A673 (cell line): ENCODE measurements at places on chromosomes 12 and 14. TPM values are rescaled to one million over a fixed set of nuclear protein-coding genes. Genes with fewer than 3 reads are reported as not detected.

The ESPL1 gene
- total RNA-seq = 99.1 and 105 TPM in 2 replicates

The SERPINA10 gene
- not detected in 2 replicates for total RNA-seq

DNA sequence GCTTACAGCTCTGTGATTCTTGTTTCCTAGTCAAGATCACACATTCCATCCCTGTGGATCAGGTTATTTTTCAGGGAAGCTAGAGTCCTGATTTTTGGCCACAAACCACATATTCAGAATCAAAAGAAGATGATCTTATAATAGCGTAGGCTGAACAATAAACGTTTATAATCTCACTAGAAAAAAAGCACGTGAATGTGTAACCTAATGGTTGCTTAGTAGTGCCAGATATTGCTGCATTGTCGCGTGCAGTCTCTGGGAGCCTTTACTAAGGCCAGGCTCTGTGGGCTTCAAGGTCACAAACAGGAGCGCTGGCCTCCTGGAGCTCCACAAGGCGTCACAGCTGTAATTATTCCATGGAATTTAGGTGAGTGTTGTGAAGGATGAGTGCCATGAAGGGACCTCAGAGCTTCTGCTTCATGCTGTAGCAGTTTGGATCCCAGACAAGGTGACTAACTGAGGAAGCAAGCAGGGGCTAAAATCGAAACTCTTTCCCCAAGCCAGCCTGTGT lies 17.4 kb downstream of the CDKN1B start:
- no peak for DNase-seq

DNA sequence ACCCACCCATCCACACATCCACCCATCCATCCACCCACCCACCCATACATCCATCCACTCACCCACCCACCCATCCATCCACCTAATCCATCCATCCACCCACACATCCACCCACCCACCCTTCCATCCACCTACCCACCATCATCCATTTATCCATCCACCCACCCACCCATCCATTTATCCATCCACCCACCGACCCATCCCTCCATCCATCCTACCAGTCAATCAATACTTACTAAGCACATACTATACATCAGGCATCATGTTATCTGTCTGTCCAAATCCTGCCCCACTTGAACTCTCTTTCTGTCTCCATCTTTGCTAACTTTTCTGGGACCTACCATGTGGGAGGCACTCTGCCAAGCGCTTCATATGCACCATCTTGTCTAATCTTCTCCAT lies 15.4 kb downstream of the GALNT9 start:
- DNase-seq = no peak

The MAX gene
- 75.1 and 81.2 TPM in 2 replicates for total RNA-seq

GRCh38 chr12:27123642-27124041 lies 41.3 kb upstream of the C12orf71 start:
- peak; percentile 14 for DNase-seq

The PLXNC1 gene
- total RNA-seq = 0.30 and 0.76 TPM in 2 replicates

The HNF1A gene
- total RNA-seq = not detected in 2 replicates

DNA sequence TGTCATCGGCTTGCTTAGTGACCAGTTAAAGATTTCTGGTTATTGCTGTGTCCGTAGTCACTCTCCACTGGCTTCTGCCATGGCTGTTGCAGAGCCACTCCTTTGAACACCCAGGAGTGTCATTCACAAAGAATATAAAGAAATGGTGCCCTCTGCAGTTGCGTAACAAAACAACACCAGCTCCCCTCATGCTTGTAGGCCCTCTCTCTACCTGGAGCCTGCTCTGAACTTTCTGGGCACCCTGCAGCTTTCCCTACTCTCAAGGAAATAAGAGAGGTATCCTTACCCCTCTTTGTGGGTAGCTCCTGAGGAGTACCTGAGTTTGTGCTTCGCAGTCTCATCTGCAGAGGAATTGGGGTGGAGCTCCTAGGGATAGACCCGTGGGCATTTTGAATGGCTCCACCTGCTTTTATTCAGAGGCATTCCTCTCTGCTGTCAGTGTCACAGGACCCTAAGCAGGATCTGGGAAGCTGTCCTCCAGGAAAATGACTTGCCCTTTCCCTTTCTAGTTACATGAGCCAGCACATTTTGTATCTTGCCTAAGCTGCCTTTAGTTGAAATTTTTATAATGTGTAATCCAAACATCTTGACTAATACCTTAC lies 97.2 kb upstream of the TMEM260 start:
- peak; percentile 53 for DNase-seq

DNA sequence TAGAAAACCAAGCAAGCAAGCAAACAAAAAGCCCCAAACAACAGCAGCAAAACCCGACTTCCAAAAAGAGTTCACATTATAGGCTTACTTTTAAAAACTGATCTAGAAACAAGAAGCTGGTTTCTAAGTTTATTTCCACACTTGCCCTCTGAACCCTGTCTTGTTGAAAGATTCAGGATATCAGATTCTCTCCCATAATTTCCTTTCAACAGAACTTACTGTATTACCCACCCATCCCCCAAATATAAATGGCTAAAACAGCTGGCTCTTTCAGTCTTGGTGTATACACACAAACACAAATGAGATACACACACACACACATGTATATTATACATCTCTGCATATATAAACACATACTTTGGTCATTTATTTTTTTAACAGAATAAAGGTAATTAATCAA lies 460.9 kb downstream of the ZFP36L1 start:
- DNase-seq = no peak

DNA sequence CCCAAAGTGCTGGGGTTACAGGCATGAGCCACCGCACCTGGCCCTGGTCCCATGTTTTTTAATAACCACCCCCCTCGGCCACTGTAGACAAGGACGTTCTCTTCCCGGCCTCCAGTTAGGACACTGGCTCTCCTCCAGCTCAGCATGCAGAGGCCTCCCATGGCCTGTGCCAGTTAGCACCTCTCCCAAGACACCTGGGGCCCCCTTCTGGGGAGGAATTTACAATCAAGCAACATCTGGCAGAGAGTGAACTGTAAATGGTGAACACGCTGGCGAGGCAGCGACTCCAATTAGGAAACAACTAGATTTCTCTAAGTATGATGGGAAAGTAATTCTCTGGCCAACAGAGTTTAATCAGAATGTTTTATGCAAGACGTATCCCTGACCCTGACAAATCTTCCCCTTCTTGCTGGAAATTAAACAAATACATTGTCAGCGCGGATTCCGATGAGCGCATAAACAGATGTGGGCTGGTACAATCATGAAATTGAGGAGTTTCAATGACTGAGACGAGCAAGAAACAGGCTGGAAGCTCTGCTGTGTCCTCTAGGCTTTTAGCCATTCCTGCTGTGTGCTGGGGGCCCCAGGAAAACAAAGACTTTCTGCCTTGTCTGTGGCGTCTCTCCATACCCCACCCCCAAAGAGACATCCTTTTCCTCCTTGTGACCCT lies 61.7 kb upstream of the DLK1 start:
- no peak for DNase-seq

- no peak for DNase-seq
These were observed 230.2 kb downstream of the VRK1 start for GRCh38 chr14:97027256-97027999.

DNA sequence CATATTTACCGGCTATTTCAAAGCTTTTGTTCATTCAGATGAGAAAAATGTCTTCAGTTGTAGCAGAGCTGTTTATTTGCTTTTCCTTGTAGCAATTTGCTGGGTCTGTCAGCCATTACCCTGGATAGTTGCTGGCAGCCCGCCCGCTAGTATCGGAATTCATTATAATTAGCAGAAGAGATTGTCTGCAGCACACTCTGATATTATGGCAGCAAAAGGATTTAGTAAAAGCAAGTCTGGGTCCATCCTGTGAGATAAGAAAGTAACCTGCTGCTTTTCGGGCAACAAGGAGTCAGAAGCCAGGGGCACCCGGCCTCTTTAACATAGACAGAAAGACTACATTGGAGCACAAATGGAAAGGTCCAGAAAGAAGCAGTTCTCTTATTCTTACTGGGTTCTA lies 6.1 kb upstream of the SLC35E3 start:
- DNase-seq = no peak

DNA sequence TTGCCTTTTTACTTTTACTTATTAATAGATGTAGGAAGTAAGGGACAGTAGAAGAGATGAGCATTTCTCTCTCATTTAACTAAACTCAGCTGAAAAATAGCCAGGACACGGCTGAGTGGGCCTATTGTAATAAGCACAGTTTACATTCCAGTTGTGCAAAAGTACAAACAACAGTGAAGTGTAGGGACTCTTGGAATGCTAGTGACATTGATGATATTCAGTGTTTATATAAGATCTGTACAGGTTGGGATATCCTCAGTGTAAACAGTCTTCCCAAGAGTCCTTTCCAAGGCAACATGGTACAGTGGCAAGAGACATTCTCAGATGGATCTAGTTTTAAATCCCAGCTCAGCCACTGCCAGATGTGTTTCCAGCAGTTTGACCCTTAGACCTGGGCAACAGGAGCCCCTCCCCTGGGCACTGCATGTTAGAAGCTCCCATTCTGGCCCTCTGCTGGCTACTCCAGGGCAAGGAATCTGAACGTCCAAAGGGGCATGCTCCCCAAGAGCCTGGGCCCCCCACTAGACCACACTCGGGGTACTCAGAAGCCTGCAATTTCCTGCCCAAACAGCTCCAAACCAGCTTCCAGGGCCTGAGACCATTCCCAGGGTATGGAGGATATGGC lies 55.3 kb downstream of the STAB2 start:
- DNase-seq = no peak

The KRT84 gene
- not detected in 2 replicates for total RNA-seq

The BHLHE41 gene
- 4.3 and 4.8 TPM in 2 replicates for total RNA-seq

DNA sequence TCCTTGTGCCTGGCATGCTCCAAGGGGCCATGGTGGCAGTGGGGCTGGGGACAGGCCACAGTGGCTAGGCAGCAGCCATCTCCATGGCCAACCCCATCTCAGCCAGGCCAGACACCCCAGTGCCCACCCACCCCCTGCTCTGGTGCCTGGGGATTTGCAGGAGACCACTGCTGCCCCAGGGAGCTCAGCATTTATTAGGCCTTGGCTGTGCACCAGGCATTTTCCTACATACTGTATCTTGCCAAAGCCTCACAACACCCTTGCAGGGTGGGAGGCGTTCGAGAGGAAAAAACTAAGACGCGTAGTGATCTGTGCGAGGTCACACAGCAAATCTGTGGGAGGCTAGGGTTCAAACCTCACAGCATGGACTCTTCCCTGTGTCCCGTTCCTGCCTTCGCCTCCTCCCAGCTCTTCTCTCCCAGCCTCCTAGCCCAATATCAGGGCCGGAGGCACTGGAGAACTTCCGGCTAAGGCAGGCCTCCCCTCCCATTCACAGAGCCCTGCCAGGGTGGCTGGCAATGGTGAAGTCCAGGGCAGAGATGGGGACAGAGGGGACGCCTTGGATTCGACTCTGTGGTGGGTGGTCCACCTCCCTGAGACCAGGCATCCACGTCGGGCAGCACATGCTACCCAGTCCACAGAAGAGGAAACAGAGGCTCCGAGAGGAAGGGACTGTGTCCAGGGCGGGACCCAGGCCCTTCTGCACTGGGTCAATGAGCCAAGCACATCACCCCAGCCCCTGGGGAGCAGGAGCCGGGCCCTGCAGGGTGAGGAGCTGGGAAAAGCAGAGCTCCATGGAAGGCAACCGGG lies 57.4 kb downstream of the FAM222A start:
- no peak for DNase-seq

DNA sequence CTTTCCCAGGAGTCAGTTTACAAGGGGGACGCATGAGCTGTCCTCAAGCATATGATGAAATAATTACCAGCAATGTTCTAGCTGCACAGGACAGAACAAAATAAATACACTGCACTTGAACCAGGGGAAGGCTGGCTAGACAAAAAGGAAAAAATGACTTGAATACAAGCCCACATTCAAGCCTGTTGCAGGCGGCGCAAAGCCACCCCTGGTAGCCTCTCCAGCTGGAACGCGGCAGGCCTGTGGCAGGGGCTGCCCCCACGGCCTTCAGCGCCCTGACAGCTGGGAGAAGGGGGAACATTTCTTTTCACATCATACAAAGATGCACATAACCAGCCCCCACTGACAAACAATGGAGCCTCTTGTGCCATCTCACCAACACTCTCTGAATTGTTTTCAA lies 57.1 kb downstream of the TRAFD1 start:
- no peak for DNase-seq

DNA sequence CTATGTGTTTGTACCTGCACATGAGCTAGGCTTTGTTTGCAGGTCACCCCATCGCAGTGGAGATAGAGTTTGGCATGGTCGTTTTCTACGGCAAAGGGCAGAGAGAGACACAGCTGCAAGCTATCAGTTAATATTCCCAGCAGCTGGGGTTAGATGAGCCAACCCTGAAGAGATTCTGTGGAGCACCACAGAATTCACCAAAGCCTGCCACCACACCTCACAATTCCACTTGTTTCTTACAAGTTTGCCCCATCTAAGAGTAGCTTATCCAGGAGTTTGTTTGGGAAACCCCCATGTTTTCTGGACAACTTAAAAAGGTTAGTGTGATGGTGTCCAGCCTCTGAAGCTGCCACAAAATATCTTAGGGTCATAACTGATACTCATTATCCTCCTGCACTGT lies 20.0 kb upstream of the HIF1A start:
- no peak for DNase-seq

The CACNA2D4 gene
- 0.41 and 1.2 TPM in 2 replicates for total RNA-seq

GRCh38 chr12:44816446-44817017 lies 59.6 kb downstream of the NELL2 start:
- peak; percentile 72 for DNase-seq

DNA sequence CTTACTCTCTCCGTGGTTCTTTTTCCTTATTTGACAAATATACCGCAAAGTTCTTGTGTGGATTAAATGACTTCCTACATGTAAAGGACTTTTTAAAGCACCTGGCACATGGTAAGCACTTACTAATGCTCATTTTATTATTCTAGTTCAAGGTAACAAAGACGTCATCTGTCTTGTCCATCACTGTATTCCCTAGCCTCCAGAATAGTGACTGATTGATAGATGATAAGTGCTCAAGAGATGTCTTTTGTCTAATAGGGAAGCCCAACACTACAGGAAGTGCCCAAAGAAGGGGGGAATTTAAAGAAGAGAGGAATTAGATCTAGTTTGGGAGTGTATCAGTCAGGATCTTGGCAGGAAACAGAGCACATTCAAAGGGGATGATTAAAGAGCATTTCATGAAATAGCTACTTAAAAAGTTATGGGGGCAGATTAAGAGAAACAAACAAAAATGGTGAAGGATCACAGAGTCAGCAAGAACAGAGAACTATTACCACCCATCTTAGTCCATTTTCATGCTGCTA lies 151.9 kb downstream of the GXYLT1 start:
- DNase-seq = peak; percentile 57

The PDZRN4 gene
- not detected in 2 replicates for total RNA-seq

DNA sequence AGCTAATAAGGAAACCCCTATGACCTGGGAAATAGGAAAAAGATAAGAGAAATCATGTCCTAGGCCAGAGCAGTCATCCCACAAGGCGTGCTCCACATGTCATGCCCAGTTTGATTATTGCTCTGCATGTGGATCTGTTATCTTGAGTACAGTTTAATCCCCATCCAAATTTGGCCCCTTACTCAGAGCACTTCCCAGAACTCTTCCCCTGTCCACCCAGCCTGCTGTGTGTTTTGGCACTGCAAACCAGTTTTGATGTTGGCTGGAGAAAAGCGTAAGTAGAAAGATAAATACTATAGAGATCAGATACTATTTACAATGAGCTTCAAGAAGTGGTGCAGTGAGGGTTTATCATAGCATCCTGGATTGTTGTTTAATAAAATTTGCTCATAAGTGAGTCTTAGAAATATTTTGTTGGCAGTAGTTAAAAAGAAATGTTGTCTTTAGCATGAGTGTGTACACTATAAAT lies 83.8 kb downstream of the PTPRB start:
- no peak for DNase-seq
